ENCODE measurements at places on chromosomes 6 and 20.

GRCh38 chr6:56902641-56903464, 52.1 kb upstream of the BEND6 start:
- DNase-seq: no peak

DNA sequence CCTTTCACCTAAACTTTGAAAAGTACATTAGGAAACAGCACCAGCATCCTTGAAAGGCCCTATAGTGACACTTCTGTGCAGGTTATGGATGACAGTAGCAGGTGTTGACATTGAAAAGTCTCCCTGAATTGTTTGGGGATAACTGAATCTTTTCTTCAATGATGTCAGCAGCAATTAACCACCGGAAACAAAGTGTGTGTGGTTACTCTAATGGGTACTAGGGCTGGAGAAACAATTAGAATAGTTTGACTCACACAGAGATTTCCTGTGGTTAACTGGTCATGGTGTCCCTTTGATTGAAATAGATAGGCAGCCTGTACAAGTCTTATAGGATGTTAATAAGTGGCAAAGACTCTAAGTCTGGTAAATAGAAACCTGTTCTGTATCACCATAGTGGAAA, 189.1 kb downstream of the TBX18 start:
- DNase-seq: no peak

GRCh38 chr6:6436946-6437345, 116.5 kb upstream of the F13A1 start:
- no peak for DNase-seq

DNA sequence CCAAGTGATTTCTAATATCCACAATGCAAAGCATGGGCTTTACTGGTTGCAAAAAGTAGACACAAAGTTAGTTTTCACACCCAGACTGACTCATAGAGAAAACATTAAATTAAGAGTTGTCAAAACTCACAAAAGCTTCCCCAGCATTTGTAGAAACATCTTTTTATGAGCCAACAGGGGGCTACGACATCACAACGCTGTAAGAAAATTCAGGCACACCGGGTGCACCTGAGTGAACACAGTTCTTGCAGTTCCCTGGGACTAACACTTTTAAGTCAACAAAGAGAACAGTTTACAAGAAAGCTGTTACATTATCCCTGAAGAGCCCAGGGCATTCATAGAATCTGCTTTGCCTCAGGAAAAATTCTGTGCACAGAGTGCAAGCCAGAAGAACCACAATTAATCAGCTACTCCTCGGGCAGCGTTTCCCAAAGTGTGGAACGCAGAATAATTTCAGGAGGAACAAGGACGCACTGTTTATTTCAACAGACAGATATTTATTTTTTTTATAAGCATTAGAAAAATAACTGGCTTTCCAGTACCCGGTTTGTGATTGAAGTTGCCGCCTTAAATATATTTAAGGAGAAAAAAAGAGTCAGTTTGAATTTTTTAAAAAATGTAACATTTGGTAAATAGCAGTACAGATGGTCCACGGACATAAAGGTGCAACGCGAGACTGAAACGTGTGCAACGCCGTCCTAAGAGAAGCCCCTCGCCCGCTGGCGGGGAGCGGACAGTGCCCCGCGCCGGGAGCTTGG, 1.2 kb downstream of the NCOA5 start:
- DNase-seq: no peak

- peak; percentile 14 for DNase-seq
Measured at GRCh38 chr6:27517928-27518787, 45.3 kb upstream of the ZNF184 start.

DNA sequence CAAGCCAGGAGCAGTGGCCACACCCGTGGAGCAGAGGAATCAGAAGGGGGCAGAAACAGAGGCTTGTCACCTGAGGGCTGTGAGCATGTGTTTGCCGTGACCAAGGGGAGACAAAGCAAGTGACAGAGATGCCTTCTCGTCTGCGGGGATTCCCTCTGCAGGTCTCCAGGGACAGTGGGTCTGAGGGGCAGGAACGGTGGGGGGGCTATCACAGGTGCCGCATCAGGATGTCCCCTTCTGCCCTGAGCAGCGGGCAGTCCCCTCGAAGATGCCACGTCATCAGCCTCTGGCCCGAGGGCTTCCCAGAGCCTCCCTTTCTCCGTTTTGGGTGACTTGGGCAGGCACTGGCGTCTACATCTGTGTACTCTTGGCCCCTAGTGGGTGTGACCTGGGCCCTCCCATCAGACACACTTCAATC, 338.7 kb downstream of the PREX1 start:
- no peak for DNase-seq

- no peak for DNase-seq
Measured at GRCh38 chr6:50902260-50902659, 83.6 kb downstream of the TFAP2B start.

DNA sequence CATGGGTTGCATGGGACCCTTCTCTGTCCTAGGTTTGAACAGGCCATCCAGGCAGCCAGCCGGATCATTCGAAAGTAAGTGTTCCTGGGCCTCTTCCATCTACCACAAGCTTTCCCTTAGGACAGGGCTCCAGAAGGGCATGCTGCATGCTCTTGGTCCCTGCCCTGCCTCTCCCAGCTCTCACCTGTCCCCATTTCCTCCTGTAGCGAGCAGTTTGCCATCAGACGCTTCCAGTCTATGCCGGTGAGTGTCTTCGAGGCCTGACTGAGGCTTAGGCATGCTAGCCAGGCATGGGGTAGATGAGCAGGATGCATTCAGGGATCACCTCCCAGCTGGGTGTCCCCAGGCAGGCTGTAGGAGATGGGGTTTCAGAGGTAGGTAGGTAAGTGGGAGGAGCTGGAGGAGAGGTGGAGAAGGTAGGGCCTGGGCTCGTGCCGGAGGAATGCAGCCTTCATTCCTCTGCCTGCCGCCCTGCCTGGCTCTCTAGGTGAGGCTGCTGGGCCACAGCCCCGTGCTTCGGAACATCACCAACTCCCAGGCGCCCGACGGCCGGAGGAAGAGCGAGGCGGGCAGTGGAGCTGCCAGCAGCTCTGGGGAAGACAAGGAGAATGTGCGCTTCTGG, 4.3 kb downstream of the CDC25B start:
- DNase-seq: peak; percentile 51

- no peak for DNase-seq
Measured at GRCh38 chr6:72741083-72741482, 119.2 kb downstream of the KCNQ5 start.

GRCh38 chr20:42102000-42102399, 483.8 kb upstream of the CHD6 start:
- no peak for DNase-seq

DNA sequence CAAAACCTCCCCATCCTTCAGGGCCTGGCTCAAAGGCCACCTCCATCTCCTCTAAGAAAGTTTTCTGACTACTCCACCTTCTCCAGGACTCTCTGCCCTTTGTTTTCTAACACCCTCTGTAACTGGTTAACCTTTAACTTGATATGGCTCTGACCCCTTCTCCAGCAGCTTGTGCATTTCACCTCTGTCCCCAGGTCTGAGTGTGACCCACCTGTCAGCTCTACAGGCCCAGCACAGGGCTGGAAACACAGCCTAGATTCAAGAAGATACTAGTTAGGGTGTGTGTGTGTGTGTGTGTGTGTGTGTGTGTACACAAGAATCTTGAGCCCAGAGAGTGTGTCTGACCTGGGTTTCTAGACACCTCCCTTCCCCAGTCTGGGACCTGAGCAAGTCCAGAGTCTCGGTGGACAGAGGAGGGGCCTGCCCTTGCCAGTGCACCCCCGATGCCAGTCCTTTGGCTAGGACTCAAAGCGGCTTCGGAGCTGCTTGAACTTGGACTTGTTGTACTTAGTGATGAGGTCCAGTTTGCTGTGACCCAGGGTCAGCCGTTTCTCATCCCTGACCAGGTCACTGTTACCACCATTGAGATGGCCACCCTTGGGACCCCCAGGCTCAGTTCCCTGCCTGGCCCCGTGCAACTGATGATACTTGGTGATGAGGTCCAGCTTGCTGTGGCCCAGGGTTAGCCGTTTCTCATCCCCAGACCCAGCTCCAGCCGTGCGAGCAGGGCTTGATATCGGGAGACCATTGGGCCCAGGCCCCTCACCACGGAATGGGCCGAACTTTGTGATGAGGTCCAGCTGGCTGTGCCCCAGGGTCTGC, 1.7 kb upstream of the EIF6 start:
- no peak for DNase-seq

DNA sequence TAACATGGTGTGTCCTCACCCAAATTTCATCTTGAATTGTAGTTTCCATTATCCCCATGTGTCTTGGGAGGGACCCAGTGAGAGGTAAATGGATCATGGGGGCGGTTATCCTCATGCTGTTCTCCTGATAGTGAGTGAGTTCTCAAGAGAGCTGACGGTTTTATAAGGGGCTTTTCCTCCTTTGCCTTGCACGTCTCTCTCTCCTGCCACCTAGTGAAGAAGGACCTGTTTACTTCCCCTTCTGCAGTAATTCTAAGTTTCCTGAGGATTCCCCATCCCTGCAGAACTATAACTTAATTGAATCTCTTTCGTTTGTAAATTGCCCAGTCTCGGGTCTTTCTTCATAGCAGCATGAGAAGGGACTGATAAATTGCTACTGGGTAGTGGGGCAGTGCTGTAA, 789.3 kb downstream of the FRK start:
- DNase-seq: peak; percentile 13

GRCh38 chr6:158028421-158028820, 46.8 kb downstream of the SYNJ2 start:
- no peak for DNase-seq

GRCh38 chr20:58645412-58645968, 5.6 kb upstream of the STX16 start:
- no peak for DNase-seq

DNA sequence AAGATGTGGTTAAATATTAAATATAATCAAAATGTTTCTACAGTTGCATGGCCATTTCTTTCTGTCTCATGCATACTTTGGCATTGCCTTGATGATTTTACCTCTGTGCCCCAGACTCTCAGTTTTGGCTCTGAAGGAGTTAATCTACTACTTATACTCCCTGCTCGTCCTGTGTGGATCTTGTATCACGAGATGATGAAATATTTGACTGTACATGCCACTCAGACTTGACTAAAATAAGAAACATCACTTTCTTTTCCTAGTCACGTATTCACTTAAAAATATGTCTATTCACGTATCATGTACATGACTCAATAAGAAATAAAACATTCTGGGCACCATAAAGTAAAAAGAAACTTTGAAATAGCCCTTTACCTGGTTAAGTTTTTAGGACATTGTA, 397.7 kb downstream of the RFPL4B start:
- no peak for DNase-seq

GRCh38 chr6:144343701-144344428, 58.7 kb downstream of the UTRN start:
- no peak for DNase-seq

- no peak for DNase-seq
Measured at GRCh38 chr6:119294984-119295383, 54.6 kb downstream of the MAN1A1 start.

- no peak for DNase-seq
Measured at GRCh38 chr6:169406804-169407203, 153.2 kb upstream of the THBS2 start.

- DNase-seq: no peak
Measured at GRCh38 chr20:6595704-6596103, 171.8 kb upstream of the BMP2 start.

DNA sequence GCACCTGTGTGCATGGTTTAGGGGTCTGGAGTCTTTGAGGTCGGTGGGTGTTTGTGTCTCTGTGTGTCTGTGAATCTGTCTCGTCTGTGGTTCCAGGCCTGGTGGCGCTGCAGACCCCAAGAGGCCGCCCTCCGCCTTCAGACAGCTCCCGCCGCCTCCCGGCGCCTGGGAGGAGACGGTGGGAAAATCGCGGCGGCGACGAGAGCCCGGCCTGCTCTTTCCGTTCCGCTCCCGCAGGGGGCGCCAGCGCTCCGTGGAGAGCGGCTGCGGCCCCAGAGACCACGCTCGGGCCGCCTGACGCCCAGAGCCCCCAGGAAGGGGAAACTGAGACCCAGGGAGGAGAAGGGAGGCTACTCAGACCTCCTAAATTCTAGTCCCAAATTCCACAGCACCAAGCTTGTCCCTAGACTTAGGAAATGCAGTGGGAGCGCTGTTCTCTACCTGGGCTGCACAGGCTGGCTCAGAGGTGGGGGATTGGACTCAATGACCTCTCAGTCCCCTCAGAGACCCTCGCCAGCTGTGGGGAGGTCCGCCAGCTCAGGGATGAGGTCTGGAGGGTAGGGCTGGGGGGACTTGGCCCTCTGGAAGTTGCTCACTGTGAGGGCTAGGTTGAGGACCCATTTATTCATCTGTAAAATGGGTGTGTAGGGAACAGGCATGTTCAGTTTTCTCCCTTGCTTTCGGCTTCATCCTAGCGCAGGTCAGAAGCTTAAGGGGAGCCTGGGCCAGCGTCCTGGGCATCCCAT, 36.9 kb upstream of the BLCAP start:
- peak; percentile 88 for DNase-seq

- no peak for DNase-seq
Measured at GRCh38 chr6:161079566-161080262, 88.1 kb downstream of the MAP3K4 start.

DNA sequence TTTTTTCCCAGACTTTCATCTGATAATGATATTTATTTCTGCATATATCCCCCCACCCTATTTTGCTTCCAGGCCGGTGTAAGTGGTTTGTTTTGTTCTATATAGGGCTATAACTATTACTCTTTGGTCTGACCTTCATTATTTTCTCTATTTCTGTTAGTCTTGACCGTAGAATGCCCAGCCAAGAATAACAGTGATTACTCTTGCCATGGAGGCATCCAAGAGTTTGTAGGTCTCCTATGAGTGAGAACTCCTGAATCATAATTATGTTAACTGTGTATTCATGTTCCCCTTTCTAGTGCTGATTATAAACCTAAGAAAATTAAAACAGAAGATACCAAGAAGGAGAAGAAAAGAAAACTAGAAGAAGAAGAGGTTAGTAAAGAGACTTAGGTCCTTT, 52.2 kb downstream of the TOP1 start:
- DNase-seq: no peak

GRCh38 chr20:24675651-24676352, 206.4 kb downstream of the SYNDIG1 start:
- DNase-seq: no peak

GRCh38 chr6:113813142-113813541, 44.0 kb upstream of the MARCKS start:
- no peak for DNase-seq

DNA sequence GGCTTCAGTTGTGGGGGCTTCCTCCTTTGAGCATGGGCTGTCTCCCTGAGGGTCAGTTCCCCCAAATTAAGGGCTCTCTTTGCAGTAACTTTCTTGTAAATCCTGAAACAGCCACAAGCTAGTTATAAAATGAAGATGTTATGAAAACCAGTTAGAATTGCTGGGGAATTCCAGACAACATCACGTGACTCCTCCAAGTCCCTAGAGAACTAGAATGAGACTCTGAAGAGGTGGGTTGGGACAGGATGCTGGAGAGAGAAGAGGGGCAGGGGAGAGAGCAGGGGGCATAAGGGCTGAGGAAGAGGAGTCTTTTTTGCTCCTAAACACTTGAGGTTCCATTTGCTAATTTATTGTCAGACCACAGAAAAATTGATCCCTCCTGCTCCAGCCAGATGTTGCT, 380.3 kb downstream of the DHX35 start:
- no peak for DNase-seq

- DNase-seq: no peak
Measured at GRCh38 chr6:2155206-2155605, 90.2 kb downstream of the GMDS start.

- DNase-seq: no peak
Measured at GRCh38 chr6:84457276-84457675, 229.8 kb upstream of the CEP162 start.

All from ELF-1 (cell line).